ENCODE measurements at places on chromosomes 2 and 18.

DNA sequence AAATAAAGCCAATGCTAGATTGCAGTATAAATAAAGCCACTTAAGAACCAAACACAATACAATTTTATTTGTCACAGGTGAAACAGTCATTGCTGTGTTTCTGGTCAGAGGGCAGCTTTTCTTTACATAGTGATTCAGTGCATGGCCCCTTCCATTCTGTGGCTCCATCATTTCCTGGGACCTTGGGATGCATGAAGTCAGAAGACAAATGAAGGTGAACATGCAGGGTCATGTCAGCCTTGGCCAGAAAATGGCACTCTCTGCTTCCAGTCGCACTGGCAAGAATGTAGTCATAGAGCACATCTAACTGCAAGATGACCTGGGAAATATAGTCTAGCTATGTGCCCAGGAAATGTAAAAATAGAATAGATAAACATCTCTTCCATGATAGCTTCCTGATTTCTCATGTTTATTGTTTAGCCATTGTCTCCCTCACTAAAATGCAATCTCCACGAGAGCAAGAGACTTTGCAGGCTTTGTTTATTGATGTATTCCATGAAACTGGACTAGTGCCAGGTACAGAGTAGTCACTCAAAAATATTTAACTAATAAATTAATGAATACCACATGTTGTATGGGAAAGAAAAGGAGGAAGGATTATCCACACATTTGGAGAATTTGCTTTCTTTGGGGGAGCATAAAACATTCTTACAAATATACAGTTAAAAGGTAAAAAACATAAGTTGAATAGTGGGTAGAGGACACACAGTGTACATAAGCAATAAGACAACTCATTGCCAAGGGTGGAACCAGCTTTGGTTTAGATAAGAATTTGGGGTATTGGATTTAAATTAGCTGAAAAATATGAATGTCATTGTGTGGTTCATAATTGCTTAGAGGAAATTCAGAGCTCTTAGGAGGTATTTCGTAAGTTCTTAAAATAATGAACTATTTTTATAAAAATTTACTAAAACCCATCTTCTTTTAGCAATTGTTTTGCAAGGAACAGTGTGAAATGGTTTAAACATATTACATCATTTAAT lies 343.8 kb downstream of the PID1 start:
- DNase-seq, result no peak

DNA sequence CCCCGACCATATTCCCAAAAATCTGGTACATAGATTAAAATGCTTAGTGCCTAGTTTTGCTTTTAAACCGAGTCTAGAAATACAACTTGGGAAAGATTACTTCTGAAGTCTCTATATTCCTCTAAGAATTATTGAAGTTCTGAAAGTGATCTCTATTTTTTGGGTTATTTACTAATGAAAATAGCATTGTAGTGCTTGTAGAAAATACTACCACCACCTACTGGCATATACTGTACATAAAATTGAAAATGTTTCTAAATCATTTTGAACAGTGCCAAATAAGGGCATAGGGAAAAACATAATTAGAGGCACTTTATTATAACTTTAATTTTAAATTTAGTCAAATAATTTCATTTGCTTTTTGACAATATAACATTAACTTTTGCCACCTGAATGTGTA lies 1399.6 kb upstream of the ZEB2 start:
- no peak for DNase-seq

GRCh38 chr2:74297950-74298349 lies 45.3 kb downstream of the SLC4A5 start:
- DNase-seq, result no peak

- DNase-seq, result no peak
Measured at GRCh38 chr18:30987467-30988241, 54.9 kb downstream of the DSC3 start.

- DNase-seq, result no peak
Measured at GRCh38 chr2:201678401-201678800, 20.0 kb downstream of the MPP4 start.

- no peak for DNase-seq
Measured at GRCh38 chr2:64210816-64211215, 66.6 kb upstream of the PELI1 start.

GRCh38 chr18:306608-307255 lies 38.9 kb upstream of the THOC1 start:
- DNase-seq, result no peak

DNA sequence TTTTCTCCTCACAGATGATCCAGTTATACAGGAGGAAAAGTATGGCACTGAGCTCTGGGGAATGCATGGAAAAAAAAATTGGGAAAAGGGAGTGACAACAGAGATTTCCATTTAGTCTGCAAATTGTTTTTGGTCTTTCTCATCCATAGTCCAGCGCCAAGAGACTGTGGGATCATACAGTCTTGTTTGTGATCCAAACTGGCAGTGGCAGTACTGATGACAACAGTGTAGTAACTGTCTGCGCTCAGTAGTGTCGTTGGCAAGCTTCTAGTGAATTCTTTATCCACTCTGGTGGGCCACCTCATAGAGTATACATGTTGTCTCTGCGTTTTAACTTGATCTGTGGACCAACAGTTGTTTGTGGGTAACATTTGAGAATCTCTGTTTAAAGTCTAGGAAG lies 37.9 kb downstream of the GALNT1 start:
- DNase-seq, result no peak

DNA sequence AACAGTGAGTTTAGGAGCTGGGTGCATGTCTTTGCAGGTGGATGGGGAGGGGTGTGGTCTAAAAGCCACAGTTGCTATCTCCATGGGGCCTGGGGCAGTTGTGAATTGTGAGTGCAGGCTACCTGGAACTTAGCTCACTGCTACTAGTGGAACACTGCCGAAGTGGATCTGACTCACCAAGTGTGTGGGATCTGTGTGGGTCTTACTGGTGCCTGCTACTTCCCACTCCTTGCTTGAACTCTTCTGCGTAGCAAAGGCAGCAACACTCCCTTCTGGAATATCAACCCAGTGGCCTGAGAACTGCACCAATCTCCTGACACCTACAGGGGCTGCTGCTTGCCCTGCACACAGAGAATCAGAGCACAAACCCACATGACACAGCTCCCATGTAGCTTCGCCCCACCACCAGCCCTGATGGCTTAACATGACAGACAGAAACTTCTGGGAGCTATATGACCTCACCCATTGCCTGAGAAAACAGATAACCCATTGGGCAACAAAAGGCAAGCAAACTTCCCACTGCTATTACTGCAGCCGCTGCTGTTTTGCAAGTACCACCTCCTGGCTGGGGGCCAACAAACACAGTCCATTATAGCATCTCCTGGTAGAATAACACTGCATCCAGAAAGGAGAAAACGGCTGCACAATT lies 455.1 kb upstream of the DDX18 start:
- peak; percentile 18 for DNase-seq

GRCh38 chr18:75253784-75254183 lies 43.2 kb downstream of the TSHZ1 start:
- DNase-seq, result no peak

GRCh38 chr2:53498210-53498609 lies 269.4 kb upstream of the CHAC2 start:
- DNase-seq, result peak; percentile 95

- DNase-seq, result no peak
Measured at GRCh38 chr2:234292962-234293243, 204.0 kb downstream of the ARL4C start.

DNA sequence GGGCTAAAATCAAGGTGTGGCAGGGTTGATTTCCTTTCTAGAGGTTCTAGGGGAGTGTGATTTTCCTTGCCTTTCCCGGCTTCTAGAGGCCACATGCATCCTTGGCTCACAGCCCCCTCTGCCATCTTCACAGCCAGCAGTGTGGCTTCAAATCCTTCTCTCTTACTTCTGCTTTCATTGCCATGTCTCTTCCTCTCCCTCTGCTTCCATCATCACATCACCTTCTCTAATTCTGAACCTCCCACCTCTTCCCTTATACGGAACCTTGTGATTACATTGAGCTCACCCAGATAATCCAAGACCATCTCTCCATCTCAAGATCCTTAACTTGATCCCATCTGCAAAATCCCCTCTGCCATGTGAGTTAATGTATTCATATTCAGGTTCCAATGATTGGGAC lies 56.2 kb upstream of the RMDN2 start:
- DNase-seq, result no peak

- no peak for DNase-seq
Measured at GRCh38 chr2:105755895-105756294, 11.2 kb downstream of the NCK2 start.

DNA sequence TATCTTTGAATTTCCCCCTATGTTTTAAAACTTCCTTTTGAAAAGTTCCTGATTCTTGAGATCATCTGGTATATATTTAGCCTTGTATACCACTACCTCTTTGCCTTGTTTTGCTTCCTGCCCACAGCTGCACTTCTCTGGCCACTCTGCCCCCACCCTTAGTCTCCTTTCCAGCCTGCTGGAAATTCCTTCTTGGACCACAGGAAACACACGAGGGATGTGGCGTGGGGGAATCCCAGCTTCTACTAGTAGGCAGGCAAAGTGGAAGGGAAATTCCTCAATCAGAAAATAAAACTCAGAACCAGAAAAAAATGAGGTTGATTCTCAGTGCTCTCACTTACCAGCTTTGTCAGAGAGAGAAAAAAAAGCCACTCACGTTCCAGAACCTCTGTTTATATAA lies 13.4 kb downstream of the IL18RAP start:
- no peak for DNase-seq

DNA sequence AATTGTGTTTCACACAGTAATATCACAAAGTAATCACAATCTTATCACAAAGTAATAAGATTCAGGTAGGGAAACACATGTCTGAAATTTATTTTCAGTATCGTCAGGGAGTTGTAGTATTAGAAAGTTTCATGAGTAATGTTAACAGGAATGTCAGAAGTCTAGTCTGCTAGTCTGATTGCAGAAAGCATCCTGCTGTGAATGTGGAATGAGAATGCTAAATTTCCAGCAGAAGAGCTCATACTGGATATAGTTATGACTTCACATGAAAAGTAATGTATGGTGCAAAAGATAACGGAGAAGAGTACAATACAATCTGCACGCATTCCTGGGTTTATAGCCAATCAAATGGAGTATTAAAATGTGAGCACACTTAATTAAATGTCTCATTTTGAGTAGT lies 494.7 kb upstream of the SETBP1 start:
- DNase-seq, result no peak

- no peak for DNase-seq
Measured at GRCh38 chr18:55432307-55433040, 155.5 kb downstream of the TCF4 start.

DNA sequence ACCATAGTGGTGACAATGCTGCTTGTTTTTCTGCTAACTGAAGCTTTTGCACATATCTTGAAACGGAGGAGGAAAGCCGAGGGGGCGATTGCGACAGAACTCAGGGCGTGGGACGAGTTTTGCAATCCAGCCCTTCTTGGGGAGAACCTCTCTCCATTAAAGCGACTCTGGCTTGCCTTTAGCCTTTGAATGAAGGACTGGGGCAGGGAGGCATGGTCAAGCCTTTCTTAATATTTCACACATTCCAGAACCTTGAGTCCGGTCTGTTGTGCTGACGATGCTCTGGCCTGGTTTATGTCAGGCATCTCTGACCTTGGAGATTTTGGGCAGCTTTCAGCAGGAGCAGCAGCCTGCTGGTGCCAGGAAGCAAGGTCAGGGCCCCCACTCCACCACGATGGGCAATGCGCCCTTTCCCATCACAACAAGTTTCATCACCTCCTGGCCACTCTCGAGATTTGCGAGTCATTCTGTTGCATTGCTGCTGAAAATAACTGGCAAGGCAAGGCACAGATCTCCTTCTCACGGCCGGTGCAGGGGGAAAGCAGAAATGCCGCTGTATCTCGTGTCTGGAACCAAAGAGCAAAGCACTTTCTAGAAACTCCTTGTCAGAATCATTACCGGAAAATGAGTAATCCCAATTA lies 10.8 kb downstream of the EMILIN2 start:
- no peak for DNase-seq

DNA sequence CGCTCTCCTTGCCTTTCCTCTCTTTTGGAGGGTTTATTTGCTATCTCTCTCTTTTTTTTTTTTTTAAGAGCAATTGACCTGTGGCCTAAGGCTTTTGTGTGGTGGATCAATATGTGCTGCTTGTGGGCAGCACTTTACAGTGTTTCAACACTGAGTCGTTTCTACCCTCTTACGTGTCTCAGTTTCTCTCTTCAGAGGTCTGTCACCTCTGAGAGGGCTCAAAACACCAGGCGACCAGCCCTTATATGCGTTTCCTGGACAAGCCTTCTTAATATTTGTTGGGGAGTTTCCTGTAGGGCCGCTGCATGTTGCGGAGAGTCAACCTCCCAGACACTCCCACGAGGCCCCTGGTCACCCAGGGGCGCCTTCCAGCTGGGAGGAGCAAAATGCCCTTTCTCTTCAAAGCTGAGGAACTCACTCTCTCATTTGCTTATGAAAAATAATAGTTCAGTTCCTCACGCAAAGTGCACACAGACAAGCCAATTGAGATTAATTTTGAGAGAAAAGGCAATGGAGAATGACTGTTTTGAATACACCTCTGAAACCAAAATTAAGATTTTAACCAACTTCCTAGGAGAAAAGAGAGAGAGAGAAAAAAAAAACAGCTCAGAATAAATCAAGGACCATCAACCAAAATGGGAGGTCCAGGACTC lies 96.3 kb upstream of the B3GNT2 start:
- DNase-seq, result no peak

DNA sequence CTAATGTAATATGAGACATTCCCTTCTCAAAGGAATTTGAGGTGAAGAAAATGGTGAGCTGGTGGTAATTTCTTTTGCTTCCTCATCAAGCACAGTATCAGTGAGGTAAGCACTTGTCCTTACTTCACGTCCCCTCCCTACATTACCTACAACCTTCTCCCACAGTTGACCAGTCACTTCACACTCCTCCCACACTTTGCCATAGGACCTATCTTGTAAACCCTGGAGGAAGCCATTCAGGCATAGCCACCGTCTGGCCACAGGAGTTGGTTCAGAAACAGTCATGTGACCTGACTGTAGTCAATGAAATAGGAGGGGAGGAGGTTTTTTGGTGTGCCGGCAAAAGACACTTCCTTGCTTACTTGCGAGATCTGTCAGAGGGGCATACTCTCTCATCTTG lies 12.1 kb downstream of the ACOXL start:
- DNase-seq, result no peak

- no peak for DNase-seq
Measured at GRCh38 chr2:106037932-106038331, 156.2 kb downstream of the UXS1 start.

DNA sequence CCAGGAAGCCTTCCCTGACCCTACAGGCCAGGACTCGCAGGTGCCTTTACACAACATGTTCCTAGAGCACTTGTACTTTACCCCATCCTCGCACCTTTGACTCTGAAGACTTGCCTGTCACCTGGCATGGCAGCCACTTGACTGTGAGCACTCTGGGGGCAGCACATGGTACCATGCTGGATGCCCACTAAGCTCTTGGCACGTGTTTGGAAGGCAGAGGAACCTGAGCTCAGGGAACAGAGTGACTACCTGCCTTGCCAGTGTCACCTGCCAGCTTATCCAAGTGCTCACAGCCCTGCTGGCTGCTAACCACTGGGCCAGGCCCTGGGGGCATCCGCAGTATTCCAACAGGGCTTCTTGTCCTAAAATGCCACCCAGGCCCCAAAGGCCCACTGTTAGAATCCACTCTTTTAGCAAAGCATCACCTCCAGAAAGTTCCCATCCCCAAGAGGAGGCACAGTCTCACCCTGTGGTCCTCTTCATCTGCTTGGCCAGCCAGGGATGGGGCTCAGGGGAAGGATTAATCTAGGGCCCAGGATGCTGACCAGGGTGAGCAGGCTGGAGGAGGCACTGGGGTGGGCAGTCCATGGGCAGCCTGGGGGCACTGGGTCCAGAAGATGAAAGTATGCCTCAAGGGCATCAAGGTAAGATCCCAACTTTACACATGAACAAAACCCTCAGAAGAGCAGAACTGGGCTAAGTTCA lies 57.0 kb downstream of the ZBTB7C start:
- DNase-seq, result no peak

Measured in SHP77 treated with DMSO at 0.1 percent for 48 hours (cell line).